ENCODE measurements at places on chromosomes 7 and 10. TPM values are rescaled to one million over a fixed set of nuclear protein-coding genes. Genes with fewer than 3 reads are reported as not detected.

Gene GIMAP4
- total RNA-seq = 6.6 TPM

Gene DDC
- total RNA-seq = 90.2 TPM

Gene DRGX
- total RNA-seq = not detected

Gene HELLS
- 81.1 TPM for total RNA-seq

Gene C7orf57
- total RNA-seq = 0.24 TPM

Gene HNRNPA2B1
- total RNA-seq = 447 TPM

Gene LFNG
- 105 TPM for total RNA-seq

Gene AGMO
- 0.47 TPM for total RNA-seq

Gene HOXA6
- 29.6 TPM for total RNA-seq

Gene ZNF736
- 15.2 TPM for total RNA-seq

Gene SYT15
- total RNA-seq = 1.2 TPM

Gene NKX2-3
- total RNA-seq = 5.4 TPM
